ENCODE measurements at places on chromosomes 12 and 14. TPM values are rescaled to one million over a fixed set of nuclear protein-coding genes. Genes with fewer than 3 reads are reported as not detected.
A peak's percentile ranks its signal among the peaks of the same experiment; 100 is the strongest.

The ATG14 gene
- 11.4 TPM for total RNA-seq

The ADGRD1 gene
- total RNA-seq: 3.6 TPM

The SRGAP1 gene
- 22.1 TPM for total RNA-seq

The TSPAN9 gene
- 45.5 TPM for total RNA-seq

DNA sequence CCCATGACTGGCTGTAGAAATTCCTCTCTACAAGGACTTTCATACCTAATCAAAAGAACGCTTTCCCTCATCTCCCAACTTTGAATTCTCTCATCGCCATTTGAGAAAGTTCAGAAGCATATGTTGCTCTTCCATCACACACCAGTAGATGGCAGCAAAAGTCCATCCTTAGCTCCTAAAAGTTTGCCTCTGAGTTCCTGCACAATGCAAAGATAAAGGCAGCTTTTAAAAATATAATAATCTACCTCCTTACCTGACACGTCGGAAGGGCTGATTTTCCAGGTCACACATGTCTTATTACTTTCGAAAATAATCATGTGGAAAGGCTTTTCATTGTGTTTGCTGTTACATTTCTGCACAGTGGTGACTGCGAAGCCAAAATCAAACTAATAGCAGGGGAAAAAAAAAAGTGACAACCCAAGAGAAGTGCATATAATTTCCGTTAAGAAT, 456.7 kb upstream of the SEL1L start:
- no peaks in the 10 kb centered on the region for H3K4me1 ChIP-seq
- no peaks in the 10 kb centered on the region for H3K36me3 ChIP-seq
- no peak overlapping the region for H3K27ac ChIP-seq
- peak; percentile 38 for DNase-seq
- no peaks in the 10 kb centered on the region for H3K27me3 ChIP-seq
- H3K4me3 ChIP-seq: no peak overlapping the region

- H3K36me3 ChIP-seq: no peaks in the 10 kb centered on the region
- no peak overlapping the region for H3K4me3 ChIP-seq
- H3K27ac ChIP-seq: no peak overlapping the region
- DNase-seq: no peak
- H3K4me1 ChIP-seq: peaks cover 13% of the 10 kb centered on the region
Observed at GRCh38 chr12:91931111-91931510, 214.5 kb downstream of the BTG1 start.

GRCh38 chr14:105947599-105947998, 421.2 kb downstream of the TMEM121 start:
- no peak for DNase-seq
- no peaks in the 10 kb centered on the region for H3K27me3 ChIP-seq
- H3K4me1 ChIP-seq: no peaks in the 10 kb centered on the region
- H3K4me3 ChIP-seq: no peak overlapping the region
- no peaks in the 10 kb centered on the region for H3K36me3 ChIP-seq

GRCh38 chr14:60363687-60364086, 114.7 kb downstream of the PPM1A start:
- H3K36me3 ChIP-seq: no peaks in the 10 kb centered on the region
- DNase-seq: no peak
- no peak overlapping the region for H3K27ac ChIP-seq
- no peaks in the 10 kb centered on the region for H3K27me3 ChIP-seq
- H3K4me1 ChIP-seq: no peaks in the 10 kb centered on the region
- H3K4me3 ChIP-seq: no peak overlapping the region

DNA sequence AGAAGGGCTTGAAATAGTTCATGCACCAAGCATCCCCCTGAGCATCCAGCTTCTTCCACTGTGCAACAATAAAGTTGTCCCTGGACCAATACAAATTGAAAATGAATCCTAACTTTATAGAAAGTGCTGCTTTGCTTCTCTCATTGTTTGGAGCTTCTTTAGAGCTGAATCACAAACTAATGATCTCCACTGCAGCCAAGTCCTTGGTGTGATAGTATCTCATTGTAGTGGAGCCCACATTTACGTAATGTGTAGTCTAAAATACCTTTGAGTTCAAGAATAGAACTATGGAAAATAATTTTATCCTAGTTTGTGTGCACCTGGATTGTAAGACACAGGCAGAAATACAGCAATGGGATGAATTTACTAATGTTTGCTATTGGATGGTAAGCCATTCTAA, 319.9 kb downstream of the EGLN3 start:
- no peak overlapping the region for H3K4me3 ChIP-seq
- H3K36me3 ChIP-seq: no peaks in the 10 kb centered on the region
- DNase-seq: no peak
- H3K4me1 ChIP-seq: no peaks in the 10 kb centered on the region

Measured in Caco-2 (cell line).